ENCODE measurements at places on chromosomes 16 and 17.

GRCh38 chr16:53121043-53121620 is 66.3 kb downstream of the CHD9 start:
- DNase-seq: no peak

GRCh38 chr16:54696970-54697369 is 233.7 kb upstream of the IRX5 start:
- DNase-seq: no peak

DNA sequence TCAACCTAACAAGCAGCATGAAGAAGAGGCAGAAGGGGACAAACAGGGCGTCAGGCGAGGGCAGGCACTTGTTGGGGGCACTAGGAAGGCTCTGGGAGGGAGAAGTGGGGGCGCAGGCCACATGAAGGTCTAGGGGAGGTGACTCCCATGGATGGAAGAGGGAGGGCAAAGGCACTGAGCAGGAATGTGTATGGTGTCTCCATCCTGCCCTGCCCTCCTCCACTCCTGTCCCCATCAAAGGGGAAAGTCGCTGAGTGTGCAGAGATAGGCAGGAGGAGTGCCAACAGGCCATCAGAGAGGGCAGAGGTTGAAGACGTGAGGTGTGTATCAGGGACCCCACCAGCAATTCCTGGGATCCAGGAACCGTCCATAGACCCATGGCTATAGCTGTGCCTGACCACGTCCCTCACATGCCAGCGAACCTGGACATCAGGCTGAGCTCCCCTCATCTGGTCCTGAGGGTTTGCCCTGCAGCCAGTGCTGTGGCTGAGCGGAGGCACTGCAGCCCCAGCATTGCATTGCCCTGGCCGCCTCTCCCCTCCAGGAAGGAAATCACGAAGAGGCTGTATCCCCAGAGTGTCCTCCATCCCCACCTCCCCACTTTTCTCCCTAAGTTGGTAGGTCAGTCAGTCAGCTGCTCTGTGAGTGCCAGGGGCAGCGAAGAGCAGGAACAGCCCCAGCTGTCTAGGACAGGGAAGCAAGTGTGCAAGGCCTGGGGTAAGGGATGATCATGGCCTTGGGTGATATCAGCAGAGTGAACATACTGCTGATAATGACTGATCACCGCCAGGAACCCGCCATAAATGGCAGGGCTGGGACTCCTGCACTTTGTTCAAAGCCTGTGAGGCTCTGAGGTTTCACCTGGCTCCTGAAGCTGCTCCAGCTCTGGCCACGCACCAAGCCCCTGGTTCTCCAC is 6.2 kb upstream of the CYB561 start:
- no peak for DNase-seq

- peak; percentile 37 for DNase-seq
These were observed 849 bp downstream of the CAPN15 start for GRCh38 chr16:528111-529011.

DNA sequence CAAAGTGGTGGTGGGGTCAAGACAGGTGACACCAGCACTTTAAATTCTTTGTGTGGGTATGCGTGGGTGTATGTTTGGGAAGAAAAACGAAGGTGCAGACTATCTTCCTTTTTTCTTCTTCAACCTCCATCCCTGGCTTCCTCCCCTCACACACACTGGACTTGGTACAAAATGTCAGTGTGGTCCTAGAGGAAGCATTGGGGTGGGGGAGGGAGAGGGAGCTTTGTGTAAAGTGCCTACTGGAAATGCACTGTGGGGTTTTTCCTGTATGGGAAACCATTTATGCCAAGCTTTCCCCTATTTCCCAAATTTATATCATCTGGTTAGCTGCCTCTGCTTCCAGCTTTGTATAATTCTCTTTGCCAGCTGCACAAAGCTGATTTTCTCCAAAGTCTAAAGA is 44.4 kb downstream of the SLFN12L start:
- no peak for DNase-seq

- no peak for DNase-seq
These were observed 50.0 kb downstream of the KCNJ18 start for GRCh38 chr17:21742326-21742725.

- DNase-seq: no peak
These were observed 3.8 kb upstream of the GCSH start for GRCh38 chr16:81099958-81100357.

GRCh38 chr16:86380030-86380429 is 130.3 kb upstream of the FOXF1 start:
- no peak for DNase-seq

GRCh38 chr17:19317359-19318095 is 45.0 kb downstream of the B9D1 start:
- no peak for DNase-seq

GRCh38 chr17:2980211-2980903 is 83.0 kb downstream of the OR1D5 start:
- no peak for DNase-seq

- no peak for DNase-seq
These were observed 19.6 kb downstream of the MPP3 start for GRCh38 chr17:43813386-43813785.

DNA sequence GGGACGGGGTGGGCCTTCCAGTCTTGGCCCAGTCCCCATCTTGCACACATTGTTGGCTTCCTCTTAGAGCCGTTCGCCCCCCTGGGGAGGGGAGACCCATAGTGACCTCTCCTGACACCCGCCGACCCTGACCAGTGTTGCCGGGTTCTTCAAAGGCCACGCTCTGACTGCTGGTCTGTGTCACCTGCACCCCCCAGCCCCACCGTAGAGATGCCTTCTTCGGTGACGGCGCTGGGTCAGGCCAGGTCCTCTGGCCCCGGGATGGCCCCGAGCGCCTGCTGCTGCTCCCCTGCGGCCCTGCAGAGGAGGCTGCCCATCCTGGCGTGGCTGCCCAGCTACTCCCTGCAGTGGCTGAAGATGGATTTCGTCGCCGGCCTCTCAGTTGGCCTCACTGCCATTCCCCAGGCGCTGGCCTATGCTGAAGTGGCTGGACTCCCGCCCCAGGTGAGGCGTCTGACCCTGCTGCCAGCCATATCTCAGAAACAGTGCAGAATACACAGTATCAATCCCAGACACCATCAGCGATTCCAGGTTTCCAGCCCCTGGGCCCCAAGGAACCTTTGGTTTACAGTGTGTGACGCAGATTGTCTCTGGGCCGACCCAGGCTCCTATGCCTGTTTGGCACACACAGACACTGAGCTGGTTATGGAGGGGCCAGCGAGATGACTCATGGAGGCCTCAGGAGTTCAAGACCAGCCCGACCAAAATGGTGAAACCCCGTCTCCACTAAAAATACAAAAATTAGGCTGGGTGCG is 1.3 kb downstream of the SLC26A11 start:
- DNase-seq: no peak

- no peak for DNase-seq
These were observed 163.8 kb downstream of the NTN1 start for GRCh38 chr17:9185142-9185541.

- no peak for DNase-seq
These were observed 181.3 kb downstream of the HS3ST3A1 start for GRCh38 chr17:13420418-13420826.

GRCh38 chr16:88888461-88889387 is 22.3 kb upstream of the PABPN1L start:
- no peak for DNase-seq

DNA sequence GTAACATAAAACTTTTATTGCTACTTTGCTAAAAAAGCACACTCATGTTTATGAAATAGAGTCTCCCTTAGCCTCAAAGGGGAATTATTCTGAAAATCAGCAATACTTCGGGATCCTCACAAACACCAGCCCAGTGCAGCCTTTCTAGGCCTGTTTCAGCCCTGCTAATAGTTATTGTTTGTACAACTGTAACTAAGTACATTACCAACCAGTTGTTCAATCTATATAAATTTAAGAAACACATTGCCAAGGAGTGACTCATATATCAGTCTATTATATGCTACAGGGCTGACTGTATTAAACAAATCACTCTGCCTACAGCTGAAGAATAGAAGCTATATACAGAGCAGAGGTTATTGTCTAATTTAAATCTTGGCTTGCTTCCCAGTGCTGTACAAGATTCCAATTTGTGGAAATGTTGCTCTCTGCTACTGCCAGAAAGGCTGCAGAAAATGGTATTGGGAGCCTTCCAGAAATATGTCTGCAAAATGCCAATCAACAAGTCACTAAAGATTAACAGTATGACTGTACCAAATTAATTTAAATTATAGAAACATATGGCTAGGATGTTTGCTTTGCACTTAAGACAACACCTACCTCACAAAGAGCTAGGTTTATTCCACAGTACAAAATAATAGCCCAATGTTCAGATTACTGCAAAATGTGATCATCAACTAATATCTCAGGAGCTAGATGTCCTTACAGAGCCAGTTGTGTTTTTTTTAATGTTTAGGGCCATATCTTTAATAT is 49.7 kb downstream of the TOX3 start:
- DNase-seq: no peak

DNA sequence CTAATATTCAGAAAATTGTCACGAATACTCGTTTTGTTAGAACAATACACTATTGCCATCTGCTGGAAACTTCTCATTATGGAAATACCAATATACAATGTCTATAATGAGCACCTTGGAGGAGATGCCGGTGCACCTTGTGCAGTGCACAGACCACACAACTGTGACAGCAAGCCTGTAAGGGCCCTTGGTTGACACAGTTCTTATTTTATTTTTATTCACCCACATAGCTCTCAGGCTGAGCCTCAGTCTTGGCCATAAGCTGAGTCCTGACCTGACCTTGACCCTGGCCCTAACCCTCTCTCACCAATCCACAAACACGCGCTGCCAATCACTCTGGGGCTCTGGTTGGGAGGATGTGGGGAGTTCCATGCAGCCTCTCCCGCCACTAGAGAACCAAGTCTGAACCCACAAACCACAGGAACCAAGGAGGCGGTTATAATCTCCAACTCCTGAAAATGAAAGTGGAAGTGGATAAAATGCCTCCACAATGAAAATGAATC is 7.6 kb downstream of the AIPL1 start:
- no peak for DNase-seq

DNA sequence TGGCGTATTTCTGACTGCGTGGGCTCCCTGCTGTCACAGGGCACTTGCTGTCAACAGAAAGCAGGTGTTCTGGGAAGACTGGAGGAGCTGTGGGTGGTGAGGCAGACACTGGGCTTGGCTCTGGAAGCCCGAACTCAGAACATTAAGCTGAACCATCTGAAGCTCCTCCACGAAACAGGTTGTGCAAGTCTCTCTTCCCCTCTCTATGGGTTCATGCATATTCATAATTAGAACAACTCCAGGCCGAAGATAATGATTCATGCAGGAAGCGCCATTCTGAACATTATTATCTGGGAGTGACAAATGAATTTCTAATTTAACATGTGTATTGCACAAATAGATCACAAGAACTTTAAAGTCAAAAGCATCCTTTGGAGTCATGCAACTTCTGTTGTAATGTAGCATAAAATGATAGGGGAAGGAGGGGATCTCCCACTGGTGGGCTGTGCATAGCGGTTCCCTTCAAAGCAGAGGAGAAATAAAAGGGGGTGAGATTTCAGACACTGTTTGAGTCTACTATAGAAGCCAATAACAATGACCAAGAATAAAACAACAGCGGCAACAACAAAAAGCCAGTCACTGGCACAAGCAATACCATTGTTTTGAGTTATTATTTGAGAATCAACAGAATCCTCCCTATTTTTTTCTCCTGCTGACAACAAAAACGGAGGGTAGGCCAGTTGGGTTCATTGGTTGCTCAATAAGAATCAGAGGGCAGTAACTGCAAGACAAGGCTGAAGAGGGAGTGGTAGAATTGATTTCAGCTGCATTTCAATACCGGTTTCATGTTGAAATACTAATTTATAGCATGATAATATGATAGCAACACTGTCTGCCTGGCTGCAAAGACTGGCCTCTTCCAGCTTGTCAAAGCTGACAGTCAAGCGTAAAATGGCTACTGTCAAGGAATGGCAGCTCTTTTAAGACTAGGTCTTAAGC is 407.3 kb downstream of the XYLT1 start:
- no peak for DNase-seq

DNA sequence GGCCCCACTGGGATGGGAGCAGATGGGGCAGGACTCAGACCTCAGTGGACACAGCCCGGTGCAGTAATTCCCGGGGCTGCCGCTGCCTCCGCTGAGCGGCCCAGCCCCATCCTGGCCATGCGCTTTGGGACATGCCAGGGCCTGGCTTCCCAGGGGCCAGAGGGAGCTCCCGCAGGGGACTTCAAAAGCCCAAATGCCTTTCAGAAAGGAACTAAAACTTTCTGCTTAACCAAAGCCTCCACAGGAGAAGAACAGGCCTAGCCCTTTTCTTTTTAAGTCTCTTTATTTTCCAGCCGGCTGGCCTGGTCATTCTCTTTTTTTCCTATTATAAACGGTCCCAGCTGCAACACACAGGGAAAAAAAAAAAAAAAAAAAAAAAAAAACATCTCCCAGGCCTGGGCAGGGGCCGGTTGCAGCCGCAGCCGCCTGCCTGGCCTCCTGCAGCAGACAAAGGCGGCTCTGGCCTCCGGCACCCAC is 10.7 kb upstream of the ZNF423 start:
- no peak for DNase-seq
